BJ (cell line): ENCODE measurements at places on chromosomes 6 and 20.

- DNase-seq = no peak
Measured at GRCh38 chr20:20253039-20253743, 114.7 kb upstream of the INSM1 start.

- no peak for DNase-seq
Measured at GRCh38 chr6:156852147-156852857, 75.1 kb downstream of the ARID1B start.

- DNase-seq = no peak
Measured at GRCh38 chr6:133590196-133590595, 298.7 kb upstream of the TCF21 start.

DNA sequence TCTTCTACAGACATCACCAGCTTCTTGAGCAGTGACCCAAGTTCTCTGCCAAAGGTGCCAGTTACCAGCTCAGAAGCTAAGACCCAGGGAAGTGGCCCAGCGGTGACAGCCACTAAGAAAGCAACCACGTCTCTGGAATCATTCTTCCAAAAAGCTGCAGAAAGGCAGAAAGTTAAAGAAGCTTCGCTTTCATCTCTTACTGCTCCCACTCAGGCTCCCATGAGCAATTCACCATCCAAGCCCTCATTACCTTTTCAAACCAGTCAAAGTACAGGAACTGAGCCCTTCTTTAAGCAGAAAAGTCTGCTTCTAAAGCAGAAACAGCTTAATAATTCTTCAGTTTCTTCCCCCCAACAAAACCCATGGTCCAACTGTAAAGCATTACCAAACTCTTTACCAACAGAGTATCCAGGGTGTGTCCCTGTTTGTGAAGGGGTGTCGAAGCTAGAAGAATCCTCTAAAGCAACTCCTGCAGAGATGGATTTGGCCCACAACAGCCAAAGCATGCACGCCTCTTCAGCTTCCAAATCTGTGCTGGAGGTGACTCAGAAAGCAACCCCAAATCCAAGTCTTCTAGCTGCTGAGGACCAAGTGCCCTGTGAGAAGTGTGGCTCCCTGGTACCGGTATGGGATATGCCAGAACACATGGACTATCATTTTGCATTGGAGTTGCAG, 15.2 kb downstream of the GTPBP2 start:
- DNase-seq = no peak

DNA sequence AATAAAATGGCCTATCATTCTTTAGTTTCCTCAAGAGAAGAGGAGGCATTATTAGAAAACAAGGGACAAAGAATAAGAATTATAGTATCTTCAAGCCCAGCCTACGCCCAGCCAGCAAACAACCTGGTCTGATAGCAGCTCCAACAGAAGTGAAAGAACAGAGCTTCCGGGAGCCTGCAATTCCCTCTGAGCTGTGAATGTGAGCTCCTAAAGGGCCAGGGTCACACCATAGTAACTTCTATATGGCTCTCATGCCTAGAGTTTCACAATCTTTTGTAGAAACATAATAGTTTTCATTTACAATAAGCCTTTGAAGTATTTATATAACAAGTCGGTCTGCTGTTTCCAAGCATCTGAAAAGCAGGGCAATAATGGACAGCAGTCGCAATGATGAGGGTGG, 116.5 kb downstream of the SMLR1 start:
- no peak for DNase-seq

DNA sequence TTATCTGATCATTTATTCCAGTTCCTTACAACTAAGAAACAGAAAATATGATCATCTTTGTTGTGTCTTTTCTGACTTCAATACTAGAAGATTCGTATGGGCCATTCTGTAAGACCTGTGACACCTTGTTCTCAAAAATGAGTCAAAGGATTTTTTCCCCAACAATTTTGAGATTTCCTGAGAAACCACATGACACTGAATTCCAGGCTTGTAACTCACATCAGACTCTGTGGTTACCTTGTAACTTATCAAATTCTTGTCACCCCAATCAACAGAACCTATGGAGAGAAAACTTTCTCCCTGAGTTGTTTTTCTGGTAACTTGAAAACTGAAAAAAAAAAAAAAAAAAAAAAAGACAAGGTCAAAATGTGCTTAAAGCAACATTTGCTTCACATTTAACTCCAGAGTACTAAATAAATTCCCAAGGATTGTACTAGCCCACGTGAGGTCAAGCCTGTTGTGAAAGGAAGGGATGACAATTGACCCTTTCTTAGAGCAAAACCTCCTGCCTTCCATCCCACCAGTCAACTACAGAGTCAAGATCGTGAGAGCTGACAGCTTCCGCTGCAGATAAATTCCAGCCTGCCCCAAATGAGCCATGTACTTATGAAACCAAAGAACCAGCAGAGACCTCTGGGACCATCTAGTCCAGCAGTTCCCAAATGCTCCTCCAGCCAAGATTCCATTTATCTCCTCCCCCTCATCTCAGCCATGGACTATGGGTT, 140.3 kb downstream of the TBX18 start:
- DNase-seq = peak; percentile 51
